ENCODE measurements at places on chromosomes 6 and 20.

DNA sequence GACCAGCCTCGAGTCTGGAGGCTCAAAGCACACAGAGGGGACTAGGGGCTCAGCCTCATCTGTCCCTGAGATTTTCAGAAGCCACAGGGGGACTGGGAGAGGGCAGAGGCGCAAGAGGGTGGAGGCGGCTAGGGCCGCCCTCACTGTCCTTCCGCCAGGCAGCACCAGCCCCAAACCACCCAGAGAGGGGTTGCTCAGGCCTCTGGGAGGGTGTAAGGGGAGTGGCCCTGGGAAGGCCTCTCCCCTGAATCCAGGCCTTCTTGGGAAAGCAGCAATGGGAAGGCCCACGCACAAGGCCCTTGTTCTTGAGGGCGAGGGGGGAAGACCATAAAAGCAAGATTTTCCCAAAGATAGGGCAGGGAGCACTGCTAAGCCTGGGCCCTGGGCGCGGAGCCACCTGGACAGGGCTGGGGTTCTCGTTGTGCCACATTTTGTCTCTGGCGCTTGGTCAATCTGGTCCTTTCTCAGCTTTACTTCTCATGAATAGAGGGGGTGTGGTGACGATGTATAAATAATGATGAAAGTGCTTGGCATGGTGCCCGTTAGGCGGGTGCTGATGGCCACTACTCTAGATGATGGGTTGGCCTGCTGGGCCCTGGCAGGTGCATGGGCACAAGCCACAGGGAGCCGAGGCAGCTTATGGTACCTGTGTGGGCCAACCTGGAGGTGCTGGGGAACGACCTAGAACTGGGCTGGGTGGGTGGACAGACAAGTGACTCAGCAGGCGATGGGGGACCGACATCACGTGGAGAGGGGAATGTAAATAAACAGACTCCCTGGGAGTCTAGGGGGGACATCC is 4.8 kb downstream of the SAMD10 start:
- DNase-seq, result no peak

DNA sequence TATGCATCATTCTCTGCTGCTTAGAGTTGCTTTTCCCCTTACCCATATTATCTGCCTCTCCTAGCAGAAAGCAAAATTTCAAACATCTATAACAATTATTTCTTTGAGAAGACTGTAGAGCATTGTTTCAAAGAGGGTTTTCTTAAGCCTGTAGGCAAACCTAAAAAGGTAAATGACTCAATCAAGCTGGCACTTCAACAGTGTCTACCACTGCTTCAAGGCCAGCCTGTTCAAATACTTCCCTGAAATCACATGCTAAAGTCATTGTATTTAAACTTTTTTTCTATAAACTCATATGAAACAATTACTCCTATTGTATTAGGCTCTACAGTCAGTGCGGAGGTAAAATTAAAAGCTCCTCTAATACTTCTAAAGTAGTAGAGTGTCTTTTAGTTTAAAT is 87.1 kb downstream of the OGFRL1 start:
- DNase-seq, result no peak

DNA sequence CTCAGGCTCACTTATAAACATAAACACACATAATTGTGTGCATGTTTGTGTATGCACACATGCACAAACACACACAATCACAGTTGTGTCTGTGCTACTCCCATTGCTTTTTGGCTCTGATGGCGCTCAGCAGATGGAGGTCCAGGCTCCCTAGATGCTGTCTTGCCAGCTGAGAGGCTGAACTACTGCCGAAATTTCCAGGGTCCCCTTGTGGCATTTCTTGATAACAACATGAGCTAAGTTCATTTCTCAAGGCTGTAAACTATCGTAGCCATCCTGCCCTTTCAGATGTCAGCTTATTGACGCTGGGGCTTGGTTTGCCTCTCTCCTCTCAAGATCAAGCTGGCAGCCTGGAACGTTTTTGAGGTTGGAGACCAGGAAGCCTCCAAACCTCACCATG is 313.9 kb upstream of the RNF24 start:
- no peak for DNase-seq

- DNase-seq, result peak; percentile 26
Observed at GRCh38 chr6:146913842-146914488, 290.3 kb upstream of the STXBP5 start.

GRCh38 chr6:5626727-5627426 is 365.6 kb downstream of the FARS2 start:
- DNase-seq, result peak; percentile 4

DNA sequence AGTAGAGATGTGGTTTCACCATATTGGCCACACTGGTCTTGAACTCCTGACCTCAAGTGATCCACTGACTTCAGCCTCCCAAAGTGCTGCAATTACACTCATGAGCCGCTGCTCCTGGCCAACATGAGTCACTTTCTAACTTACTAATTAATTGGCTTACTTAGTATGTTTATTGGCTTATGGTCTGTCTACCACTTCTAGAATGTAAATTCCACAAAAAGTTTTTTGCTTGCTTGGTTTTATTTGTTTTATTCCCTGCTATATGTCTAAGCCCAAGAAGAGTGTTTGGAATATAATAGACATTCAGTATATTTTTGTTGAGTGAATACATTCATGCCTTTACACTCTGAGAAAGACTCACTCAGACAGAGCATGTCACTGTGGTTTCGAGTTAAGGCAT is 86.0 kb downstream of the SAMD3 start:
- DNase-seq, result no peak

DNA sequence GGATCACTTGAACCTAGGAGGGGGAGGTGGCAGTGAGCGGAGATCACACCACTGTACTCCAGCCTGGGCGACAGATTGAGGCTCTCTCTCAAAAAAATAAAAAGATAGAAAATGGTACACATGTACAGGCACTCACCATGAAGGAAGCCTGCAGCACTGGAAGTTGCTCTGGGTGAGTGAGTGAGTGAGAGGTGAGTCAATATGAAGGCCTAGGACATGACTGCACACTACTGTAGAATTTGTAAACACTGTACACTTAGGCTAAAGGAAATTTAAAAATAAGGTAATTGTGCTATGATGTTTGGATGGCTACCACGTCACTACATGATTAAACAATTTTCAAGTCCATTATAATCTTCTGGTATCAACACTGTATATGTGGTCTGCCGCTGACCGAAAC is 216.2 kb downstream of the FOXC1 start:
- DNase-seq, result no peak

DNA sequence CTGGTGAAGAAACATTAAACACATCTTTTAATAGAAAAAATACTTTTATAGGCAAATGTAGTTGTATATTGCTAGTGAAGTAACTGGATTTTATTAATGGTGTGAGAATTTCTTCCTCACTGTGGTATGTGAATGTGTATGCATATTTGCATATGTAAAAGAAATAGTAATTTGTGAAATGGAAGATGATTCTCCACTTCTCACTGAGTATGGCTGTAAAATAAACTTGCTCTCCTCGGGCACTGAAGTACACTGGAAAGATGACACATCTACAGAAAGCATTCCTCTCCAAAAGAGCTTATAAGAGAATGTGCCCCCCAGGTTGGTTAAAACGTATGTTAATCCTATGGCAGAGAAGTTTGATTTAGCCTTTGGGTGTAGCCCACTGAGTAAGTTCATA is 155.5 kb downstream of the LPA start:
- DNase-seq, result no peak

DNA sequence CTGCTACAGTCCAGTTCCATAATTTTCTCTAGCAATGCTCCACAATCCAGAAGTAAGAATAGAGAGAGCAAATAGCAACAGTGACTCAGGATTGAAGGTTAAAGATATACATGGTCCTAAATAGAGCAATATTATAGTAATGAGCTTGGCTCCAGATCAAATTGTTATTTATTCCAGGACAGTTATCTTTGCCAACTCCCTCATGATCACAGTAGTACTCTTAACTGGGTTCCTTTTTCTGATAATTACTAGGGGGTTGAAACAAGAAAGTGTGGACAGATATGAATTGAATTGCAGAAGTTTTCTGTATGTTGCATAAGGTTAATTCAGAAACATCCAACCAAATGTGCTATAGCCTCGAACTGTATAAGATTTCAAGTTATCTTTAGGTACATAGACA is 11.9 kb downstream of the FAM184A start:
- no peak for DNase-seq

DNA sequence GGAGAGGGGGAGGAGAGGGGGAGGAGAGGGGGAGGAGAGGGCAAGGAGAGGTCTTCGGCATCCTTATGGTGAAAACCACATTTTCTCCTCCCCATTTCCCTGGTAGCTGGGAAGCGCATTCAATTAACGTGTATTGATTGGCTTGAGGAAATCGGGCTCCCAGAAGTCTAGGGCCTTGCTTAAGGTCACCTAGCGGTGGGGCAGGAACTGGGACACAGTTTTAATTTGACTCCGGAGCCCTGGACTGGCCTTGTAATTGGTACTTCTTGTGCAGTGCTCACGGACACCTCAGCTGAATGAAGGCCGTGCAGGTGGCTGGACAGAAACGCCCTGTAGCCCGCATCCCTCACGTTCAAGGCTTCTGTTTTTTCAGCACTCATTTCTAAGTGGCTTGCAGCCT is 42.8 kb downstream of the CTCFL start:
- no peak for DNase-seq
